Brain microvascular endothelial cell (primary cell): ENCODE measurements at places on chromosomes 7 and 10.

GRCh38 chr7:131431289-131431688, 103.6 kb downstream of the MKLN1 start:
- DNase-seq = peak; percentile 31

DNA sequence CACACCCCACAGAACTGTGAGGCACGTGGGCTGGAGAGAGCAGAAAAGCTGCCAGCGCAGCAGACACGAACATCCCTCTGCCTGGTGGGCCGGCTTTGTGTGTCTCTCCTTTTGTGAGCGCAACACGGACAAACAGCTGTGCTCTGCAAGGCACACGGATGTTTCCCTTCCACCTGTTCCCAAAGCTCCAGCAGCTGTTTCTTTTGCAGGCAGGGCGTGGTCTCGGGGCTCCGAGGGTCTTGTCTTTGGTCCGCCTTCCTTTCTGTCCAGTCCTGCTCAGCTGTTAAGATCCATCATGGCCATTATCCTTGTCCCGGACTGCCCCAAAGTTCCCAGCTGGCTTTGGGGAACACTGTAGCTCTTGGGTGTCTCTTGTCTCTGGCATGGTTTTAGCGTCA, 32.7 kb upstream of the SH2B2 start:
- DNase-seq = no peak

- no peak for DNase-seq
Observed at GRCh38 chr7:142094861-142095260, 16.7 kb upstream of the MGAM2 start.

GRCh38 chr7:12905671-12906070, 218.2 kb downstream of the ARL4A start:
- DNase-seq = no peak

DNA sequence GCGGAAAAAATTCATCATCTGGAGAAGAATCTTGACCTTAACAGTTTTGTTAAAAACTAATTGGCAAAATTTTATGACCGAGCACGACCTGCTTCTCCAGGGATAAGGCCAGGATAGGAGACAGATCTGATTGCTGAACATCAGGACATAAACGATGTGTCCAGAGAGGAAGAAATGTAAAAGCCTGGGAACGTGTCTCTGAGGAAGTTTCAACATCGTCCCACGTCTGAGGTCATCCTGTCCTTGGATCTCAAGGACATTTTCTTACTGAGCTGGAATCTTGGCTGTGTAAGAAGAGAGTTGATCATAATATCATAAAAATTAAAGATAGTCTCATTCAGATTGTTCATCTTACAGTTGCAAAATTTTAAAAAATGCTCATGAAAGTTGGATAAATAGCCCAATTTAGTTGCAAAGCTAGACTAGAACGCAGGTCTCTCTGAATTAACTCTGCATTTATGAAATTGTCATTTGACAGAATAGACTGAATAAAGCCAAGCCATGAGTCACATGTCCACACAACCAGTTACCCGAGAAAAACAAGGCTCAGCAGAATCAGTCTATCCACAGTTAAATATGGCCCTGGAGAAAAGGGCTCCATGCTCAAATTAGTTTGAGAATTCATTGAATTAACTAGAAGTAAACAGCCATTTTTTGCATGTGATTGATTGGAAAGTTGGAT, 120.0 kb upstream of the EGFR start:
- DNase-seq = no peak

DNA sequence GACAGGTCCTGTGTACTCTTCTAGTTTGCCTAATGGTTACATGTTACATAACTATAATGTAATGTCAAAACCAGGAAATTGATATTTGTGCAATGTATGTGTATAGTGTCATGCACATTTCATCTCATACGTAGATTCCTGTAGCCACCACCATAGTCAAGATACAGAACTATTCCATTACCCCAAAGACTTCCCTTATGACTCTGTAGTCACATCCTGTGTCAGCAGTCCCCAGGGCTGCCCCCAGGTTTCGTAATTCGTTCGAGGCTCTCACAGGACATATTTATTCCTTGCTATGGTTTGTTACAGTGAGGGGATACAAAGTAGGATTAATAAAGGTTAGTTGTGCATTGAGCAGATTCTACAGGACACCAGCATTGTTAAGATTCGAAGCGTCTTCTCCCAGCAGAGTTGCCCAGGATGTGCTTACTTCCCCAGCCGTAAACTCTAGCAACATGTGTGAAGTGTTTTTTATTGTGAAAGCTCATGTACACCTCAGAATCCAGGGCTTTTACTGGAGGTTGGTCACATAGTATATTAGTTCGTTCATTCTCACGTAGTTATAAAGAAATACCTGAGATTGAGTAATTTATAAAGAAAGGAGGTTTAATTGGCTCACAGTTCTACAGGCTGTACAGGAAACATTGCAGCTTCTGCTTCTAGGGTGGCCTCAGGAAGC, 18.6 kb downstream of the RABGEF1 start:
- DNase-seq = peak; percentile 9

GRCh38 chr7:38731215-38731614, 100.0 kb upstream of the AMPH start:
- peak; percentile 48 for DNase-seq

GRCh38 chr10:75140246-75140645, 28.8 kb downstream of the SAMD8 start:
- DNase-seq = no peak

DNA sequence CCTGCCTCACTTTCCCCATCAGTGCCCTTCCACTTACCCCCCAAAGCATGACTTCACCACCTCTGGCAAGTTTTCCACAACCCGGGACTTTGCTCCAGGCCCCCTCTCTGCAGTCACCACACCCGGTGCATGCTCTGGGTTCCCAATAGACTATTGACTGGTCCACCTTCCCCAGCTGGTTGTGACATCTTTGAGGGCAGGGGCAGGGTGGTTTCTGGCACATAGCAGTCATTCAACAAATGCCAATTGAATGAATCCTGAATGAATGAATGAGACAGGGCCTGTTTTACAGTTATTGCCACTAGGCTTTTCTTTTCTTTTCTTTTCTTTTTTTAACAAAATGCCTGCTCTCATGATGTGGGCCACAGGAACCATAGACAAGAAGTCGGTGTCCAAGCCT, 28.8 kb upstream of the DOCK1 start:
- no peak for DNase-seq

- no peak for DNase-seq
Observed at GRCh38 chr10:64210211-64210610, 689.0 kb downstream of the REEP3 start.

GRCh38 chr7:117809958-117810357, 63.3 kb downstream of the CTTNBP2 start:
- DNase-seq = no peak

- peak; percentile 35 for DNase-seq
Observed at GRCh38 chr7:100091411-100092181, 2.8 kb downstream of the COPS6 start.

GRCh38 chr7:44408596-44408995, 81.9 kb downstream of the NUDCD3 start:
- no peak for DNase-seq

DNA sequence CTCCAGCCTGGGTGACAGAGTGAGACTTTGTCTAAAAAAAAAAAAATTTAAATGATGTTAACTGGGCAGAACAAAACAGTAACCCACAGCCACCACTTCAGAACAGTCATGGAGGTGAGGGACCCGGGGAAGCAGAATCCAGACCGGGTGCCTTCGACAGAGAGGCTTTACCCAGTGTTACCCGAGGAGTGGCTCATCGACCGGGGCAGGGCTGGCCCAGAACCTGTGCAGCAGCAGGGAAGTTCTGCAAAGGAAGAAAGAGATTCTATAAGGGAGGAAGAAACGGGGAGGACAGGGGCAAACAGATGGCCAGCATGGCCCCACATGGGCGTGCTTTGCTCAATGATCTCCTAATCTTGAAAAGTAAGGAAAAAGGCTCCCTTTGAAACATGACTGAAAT, 26.0 kb upstream of the UBE3C start:
- no peak for DNase-seq

GRCh38 chr7:135181261-135181928, 10.9 kb upstream of the CYREN start:
- DNase-seq = no peak

- no peak for DNase-seq
Observed at GRCh38 chr10:86023336-86023735, 343.3 kb downstream of the GRID1 start.

DNA sequence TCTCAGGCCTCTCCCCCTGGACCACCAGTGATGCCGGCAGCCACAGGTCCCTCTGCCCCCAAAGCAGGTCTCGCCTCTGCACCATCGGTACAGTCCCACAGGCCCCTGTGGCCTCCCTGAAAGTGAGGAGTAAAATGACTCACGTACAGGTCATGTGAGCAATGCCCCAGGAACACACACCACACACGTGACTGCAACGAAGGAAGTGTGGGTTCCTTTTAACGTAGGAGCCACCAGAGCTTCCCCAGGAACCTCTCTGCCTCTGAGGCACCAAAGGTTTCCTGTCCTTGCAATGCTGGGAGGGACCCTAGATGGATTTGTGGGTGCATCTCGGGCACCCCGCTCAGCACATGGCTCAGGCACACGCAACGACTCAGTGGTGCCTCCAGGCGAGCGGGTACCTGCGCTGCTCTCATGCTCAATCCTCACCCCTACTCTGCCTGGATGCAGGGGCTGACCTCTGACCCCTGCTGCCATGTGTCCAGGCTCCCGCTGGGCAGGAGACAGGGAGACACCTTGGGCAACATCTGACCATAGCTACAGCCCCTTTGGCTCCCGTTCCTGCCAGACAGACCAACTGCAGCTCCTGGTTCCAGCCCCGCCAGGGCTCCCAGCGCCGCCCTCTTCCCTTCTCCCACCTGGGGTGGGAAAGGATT, 120.7 kb downstream of the PRKAG2 start:
- peak; percentile 58 for DNase-seq

GRCh38 chr7:29142021-29142727, 4.2 kb downstream of the CPVL start:
- DNase-seq = no peak

DNA sequence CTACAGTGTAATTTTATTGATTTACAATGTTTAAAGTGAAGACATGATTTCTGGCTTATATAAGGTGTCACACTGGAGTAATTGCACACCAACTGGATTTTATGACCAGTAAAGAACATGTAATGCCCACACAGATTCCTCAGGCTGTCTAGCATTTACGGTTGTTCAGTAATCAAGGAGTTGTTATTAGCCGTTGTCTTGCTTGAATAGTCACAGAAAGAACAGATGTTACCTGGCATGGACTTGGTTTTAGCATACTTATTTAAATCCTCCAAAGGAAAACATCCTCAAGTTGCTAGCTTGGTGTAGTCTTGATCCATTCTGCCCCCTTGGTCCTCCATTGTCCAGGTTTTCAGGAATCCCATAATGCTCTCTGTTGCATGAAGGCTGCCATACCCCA, 65.8 kb downstream of the POU6F2 start:
- DNase-seq = no peak

- DNase-seq = peak; percentile 17
Observed at GRCh38 chr10:25811052-25811685, 122.9 kb upstream of the MYO3A start.

DNA sequence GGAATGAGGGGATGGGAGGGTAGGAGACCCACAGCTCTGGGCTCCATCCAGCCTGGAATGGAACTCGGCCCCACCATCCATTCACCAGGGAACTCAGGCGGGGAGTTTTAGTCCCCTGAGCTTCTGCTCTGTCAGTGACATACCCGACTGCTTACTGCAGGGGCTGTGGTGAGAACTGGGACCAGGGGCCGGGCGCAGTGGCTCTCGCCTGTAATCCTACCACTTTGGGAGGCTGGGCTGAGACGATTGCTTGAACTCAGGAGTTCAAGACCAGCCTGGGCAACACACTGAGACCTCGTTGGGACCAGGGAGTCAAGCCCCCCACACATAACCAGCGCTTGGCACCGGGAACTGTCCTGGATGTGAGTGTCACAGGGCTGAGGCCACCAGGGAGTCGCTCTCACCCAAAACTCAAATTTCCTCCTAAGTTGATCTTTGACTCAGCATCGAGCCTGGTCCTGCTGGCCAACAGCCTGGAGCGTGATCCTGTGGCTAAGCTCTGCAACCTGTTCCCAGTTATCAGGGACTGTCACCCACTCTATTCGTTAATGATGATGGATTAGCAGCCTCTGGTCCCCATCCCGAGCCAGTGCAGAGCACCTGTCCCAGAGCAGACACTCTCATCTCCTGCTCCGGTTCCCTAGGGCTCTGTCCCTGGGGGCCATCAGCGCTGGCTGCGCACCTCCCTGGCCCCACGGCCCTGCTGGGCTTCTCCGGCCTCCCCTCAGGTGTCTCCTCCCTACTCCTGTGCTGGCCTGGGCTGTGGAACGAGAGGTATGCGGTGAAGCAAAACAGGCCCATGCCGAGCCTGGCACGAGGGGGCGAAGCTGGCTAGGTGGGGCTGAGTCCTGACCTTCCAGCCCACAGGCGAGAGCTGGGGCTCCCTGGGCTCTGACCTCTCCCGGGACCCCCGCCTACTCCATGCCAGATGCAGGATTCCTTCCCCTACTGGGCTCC, 902 bp upstream of the CLDN15 start:
- no peak for DNase-seq

DNA sequence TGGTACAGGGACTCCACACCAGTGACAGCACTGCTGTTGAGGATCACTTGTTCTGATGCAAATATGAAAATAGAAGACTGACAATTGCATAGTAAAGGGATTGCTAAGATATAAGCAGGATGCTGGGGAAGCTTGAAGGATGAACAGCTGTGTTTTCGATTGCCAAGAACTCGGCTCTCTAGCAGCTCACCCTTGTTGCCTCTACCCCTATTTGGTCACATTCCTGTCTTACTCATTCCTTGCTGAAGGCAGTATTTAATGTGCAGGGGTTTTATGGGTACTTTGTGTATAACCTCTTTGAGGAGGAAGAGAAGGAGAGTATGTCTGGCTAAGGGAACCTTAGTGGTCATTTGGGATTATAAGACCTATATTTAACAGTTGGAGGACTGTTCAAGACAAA, 218.8 kb downstream of the AUTS2 start:
- DNase-seq = no peak

DNA sequence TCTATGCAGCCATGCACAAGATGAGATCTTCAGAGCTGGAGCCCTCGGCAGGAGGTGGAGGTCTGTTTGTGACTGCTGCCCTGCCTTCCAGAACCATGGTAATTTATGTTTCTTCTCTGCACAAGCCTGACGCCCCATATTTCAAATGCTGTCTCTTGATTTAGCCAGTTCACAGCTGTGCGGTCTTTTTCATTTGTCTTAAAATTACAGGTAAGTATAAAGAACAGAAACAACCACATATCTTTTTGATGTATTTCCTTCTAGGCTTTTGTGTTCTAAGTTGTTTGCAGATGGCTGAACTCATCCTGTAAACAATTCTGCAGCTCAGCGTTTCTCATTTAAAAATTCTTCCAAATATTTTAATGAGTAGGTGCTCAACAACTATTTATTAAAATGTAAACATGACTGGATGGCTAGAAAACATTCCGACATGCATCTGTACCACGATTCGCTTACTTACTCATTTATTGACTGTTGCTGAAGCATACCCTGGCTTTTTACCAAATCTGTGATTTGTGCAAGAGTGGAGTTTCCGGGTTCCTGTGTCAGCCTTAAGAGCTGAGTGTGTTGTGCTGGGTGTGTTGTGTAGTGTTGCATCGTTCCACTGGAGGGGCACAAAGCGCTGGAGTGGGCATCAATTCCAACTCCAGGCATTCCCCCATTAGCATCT, 58.9 kb downstream of the PIP4K2A start:
- peak; percentile 64 for DNase-seq
